GM10248 (cell line): ENCODE measurements at places on chromosomes 4 and X.

DNA sequence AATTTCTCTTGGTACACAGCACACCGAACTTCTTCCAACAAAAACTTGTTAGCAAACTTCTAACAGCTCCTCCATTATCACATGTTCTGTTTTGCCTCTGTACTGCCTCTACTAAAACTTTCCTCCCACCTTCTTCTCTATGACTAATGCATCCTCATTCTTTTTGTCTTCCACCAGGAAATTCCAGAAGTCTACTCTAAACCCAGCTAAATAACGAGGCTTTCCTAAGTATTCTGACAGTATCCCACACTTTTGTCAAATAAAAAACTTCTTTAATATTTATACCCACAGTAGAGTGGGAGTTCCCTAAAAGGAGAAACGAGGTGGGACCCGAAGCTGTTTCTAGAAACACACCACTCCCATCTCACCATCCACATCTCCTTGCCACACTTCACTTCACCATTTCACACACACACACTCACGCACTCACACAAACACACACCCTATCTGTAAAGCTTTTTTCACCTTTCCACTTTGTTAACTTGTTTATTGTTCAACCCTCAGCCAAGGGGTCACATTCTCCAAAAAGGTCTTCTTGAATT, 280.3 kb downstream of the ARAP2 start:
- DNase-seq = no peak

DNA sequence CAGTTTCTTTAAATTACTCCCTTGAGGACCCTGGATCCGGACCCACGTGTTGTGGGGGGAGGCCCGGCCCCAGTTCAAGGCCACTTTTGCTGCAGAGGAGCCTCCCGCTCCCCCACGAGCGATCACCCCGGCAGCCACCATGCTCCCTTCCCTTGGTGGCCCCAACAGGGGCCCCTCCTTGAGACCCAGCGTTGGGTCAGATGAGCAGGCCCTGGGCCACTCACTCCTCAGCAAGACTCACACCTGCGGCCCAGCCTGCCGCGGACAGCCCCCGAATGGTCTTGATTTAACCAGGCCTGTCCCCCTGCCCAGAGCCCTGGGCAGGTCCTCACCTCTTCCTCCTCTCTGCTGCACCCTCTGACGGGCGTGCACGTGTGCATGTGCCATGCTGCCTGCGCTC, 4.3 kb downstream of the CPLX1 start:
- no peak for DNase-seq

DNA sequence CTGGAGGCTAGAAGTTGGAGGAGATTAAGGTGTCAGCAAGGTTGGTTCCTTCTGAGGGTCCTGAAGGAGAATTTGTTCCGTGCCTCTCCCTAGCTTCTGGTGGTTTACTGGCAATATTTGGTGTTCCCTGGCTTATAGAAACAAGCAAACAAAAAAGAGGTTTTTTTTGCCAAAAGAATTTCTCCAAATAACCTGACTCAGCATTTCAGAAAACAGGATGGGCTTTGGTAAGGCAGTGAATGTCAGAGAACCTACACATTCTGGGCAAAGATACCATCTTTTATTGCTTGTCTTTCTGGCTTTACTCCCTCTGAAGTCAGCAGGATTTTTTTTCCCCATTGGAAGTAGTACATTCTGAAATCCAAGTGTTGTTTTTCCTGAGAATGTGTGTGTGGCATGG, 93.3 kb upstream of the TBC1D9 start:
- no peak for DNase-seq

GRCh38 chr4:137359691-137360315, 172.5 kb downstream of the PCDH18 start:
- no peak for DNase-seq

DNA sequence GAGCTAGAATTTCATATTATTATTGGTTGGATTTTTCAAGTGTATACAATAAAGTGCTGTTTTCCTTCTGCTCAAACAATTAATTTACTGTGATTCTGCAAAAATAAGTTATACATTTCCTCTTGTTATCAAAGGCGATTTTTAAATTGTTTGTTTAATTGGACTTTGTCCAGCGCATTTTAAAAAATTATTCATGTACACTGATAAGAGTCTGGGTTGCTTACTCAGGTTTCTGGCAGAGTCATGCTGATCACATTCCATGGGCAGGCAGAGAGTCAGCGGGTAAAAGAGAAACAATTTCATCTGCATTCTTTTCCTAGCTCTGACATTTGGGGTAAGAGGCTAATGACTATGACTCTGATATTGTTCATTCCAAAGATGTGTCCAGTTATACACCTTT, 8.9 kb downstream of the FAT4 start:
- DNase-seq = no peak

DNA sequence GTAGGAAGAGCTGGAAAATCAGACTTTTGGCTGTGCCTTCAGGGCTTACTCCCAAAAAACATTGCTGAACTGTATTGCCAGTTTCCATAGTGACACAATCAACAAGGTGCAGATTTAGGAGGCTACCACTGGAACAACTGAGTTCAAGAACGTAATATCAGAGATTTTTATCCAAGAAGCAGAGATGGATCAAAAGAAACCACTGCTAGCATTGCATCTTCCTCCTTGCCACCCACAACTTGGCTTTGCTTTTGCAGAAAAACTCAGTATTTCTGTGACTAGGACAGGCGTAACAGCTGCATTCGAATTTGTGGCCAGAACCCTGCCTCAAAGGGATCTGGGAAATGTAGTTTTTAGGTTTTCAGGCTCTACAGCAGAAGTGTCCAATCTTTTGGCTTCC, 27.8 kb upstream of the WDFY3 start:
- DNase-seq = no peak

GRCh38 chr4:7476820-7477219, 42.1 kb upstream of the PSAPL1 start:
- DNase-seq = no peak
